ENCODE measurements at places on chromosomes 16 and 17.
A peak's percentile ranks its signal among the peaks of the same experiment; 100 is the strongest.

DNA sequence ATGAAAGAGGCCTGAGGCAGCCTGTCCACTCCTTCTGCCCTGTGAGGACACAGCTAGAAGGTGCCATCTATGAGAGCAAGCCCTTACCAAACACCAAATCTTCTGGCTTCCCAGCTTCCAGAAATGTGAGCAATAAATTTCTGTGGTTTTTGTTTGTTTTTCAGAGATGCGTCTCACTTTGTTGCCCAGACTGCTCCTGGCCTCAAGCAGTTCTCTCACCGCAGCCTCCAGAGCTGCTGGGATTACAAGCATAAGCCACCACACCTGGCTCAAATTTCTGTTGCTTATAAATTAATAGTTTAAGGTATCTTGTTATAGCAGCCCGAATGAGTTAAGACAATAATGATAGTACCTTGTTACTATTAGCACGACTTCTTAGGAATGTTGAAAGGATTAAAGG, 12.5 kb upstream of the SLC16A11 start:
- DNase-seq, result peak; percentile 13

GRCh38 chr17:72945473-72945872, 147.0 kb downstream of the SLC39A11 start:
- no peak for DNase-seq

DNA sequence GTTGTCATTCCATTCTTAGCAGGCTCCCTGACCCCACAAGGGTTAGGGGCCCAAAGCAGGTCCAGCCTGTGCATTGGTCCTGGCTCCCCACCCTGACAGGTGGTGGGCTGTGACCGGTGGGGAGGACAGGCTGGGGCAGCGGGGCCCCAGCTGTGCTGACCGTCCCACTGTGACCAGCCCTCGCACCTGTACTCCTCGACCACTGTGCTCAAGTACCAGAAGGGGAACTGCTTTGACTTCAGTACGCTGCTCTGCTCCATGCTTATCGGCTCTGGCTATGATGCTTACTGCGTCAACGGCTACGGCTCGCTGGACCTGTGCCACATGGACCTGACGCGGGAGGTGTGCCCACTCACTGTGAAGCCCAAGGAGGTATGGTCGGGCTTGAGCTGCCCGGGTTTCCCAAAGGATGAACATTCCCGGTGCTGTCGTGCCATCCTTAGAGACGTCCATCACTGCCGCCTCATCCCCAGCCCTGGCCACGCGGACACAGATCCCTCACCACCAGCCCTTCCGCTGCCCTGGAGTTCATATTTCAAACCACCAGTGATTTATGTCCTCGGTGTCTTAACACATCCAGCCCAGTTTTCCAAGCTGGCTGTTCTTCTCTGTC, 7.3 kb downstream of the DRC7 start:
- no peak for DNase-seq

GRCh38 chr17:58121925-58122324, 26.3 kb upstream of the OR4D1 start:
- peak; percentile 9 for DNase-seq

GRCh38 chr17:38435795-38436194, 7.5 kb downstream of the ARHGAP23 start:
- no peak for DNase-seq

GRCh38 chr16:19837331-19837980, 47.2 kb downstream of the GPRC5B start:
- DNase-seq, result no peak

DNA sequence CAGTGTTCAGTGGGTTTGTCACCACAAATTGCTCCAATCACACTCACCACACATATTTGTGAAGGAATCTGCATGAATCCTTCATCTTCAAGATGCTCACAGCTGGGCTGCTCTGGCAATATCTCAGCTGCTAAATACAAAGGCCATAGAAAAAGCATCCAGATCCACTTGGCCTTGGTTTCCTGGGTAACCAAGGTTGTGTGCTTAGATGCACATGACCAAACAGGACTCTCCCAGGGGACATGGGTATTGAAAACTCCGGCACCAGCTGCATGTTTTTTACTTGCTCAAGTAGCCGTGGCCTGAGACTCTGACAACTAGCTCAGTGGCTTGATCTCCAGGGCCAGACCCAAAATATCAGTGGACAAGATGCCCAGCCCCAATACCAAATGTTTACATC, 131.3 kb downstream of the CBLN1 start:
- DNase-seq, result no peak

- no peak for DNase-seq
These were observed 12.7 kb upstream of the FOXF1 start for GRCh38 chr16:86497551-86498021.

GRCh38 chr16:31360251-31360650, 5.3 kb downstream of the ITGAX start:
- no peak for DNase-seq

- DNase-seq, result peak; percentile 52
These were observed 5.3 kb upstream of the TMEM204 start for GRCh38 chr16:1527836-1528811.

GRCh38 chr17:19533718-19534561, at the start of gene SLC47A1:
Gene SLC47A1, plus strand, starts transcription at chr17:19533854. Its CDS starts 86 bp downstream, at chr17:19533940.
- DNase-seq, result peak; percentile 37

DNA sequence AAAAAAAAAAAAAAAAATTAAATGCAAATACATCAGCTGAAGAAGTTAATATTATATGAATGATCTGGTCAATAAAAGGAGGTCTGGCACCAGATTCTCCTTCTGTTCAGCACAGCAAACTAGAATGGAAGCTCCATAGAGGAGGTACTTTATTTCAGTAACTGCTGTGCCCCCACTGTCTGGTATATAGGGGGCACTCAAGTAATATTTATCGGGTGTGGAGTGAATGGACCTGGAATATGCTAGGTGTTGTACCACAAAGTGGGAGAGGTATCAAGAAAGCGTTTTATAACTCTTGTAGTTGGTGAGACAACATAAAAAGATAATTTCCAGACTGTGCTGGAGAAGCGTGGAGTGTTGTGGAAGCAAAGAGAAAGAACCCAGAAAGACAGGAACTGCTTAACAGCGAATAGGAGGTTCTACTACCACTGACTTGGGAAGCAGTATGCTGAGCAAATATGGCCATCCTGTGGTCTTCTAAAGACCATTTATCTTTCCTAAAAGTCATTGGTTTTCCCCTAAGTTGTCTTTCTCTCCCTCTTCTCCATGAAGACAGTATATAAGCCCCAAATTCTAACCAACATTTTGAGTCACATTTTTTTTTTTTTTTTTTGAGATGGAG, 12.2 kb upstream of the PRKCA start:
- DNase-seq, result no peak

GRCh38 chr16:86584726-86585721, 6.7 kb downstream of the FOXL1 start:
- DNase-seq, result peak; percentile 94

GRCh38 chr16:88957887-88958577, 19.0 kb downstream of the CBFA2T3 start:
- DNase-seq, result no peak

DNA sequence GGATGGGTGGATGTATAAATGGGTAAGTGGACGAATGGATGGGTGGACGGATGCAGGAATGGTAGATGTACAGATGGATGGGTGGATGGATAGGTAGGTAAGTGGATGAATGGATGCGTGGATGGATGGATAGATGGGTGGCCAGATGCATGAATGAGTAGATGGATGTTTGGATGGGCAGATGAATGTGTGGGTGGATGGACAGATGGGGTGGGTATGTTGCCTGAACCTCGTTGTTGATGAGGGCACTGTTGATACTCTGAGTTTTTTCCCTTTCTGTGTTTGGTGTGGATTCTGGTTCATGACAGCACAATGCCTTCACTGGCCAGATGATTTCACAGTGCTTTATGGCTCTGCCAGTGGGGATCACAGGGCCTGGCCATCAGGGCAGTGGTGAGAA, 208.3 kb downstream of the NPIPB11 start:
- no peak for DNase-seq

- no peak for DNase-seq
These were observed 101.7 kb downstream of the RPTOR start for GRCh38 chr17:80646328-80646727.

DNA sequence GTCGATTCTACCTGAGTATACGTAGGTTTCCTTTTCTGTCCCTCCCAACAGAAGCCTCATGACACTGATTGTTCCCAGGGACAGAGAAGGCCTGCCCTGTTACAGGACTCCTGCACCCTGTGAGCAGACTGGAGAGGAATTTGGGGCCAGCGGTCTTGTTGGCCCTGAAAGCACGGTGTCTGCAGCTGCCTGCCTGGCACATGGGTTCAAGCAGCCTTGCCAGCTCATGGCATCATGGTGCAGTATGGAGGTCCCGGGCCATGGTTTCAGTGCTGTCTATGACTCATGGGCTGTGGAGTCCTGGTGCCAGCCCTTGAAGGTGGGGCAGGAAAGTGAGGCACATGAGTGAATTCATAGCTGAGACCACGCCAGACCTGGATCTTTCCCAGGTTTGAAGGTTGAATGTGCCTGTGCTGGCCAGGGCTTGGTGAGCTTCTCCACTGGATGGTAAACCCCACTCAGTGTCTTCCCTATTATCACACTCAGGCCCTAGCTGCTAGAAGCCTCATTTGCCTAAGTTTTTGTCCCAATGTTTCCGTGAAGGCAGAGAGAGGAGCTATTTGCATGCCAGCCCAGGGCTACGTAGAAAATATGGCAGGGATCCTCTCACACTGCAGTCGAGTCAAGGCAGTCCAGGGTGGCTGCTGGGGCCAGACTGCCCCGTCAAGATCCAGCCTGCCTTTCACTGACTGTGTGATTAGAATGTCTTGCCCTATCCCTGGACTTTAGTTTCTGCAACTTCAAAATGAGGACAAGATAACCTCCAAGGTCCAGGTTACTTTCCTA, 277.2 kb upstream of the CCL2 start:
- DNase-seq, result no peak

DNA sequence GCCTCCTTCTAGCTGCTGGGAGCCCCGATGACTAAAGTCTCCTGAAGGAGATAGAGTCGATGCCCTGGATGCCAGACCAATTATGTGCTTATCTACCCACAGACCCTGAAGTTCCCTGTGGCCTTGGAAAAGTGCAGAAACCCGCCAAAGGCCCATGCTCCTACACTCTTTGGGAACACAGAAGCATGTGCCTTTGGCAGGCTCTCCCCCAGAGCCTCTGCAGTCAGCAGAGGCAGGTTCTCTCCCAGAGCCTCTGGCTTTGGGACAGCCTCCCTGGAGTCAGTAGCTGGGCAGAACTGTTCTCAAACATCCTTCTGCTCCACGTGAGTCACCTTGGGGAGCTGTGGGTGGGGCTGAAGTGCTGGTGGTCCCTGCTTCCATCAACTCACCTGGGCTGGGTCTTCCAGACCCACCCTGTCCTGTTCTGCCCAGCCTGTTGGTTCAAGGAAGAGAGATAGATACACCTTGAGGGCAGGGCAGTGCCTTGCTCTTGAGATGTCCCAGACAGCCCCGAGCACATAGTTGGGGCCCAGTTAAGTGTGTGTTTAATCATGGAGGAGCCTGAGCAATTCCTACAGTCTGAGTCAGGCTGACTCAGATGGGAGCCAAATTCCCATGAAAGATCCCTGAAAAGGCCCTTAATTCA, 3.2 kb upstream of the CDK5RAP3 start:
- peak; percentile 92 for DNase-seq

DNA sequence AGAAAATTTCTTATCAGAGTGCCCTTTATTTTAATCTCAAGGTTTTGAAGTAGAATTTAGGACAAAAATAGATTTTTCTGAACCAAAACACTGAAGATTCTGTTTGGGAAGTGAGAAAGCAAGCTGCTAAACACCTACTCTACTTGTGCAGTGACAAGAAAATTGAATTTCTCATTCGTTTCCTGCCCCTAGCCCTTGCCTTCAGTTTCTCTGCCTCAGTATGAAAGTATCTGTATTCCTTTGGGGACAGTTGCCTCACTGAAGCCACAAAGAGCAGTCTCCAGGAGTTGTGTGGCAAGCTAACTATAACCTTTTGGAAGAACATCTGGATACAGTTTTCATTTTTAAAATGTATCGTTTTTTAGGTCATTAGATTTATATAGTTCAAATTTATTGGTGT, 19.7 kb downstream of the MOSMO start:
- DNase-seq, result peak; percentile 26

GRCh38 chr17:45930420-45930951, 36.1 kb downstream of the MAPT start:
- DNase-seq, result no peak

DNA sequence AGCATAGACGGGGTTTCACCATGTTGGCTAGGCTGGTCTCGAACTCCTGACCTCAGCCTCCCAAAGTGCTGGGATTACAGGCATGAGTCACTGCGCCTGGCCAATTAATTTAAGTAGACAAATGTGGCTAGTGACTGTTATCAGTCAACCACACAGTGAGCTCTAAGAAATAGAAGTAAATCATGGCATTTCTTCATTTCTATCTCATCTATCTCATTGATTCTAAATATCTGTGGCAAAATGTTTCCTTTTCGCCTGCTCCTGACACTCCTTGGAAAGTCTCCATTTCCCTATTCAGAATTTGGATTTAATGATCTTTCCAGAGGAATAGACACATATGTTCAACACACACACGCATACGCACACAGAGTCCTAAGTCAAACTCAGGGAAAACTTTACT, 81.3 kb downstream of the HIC1 start:
- DNase-seq, result no peak

DNA sequence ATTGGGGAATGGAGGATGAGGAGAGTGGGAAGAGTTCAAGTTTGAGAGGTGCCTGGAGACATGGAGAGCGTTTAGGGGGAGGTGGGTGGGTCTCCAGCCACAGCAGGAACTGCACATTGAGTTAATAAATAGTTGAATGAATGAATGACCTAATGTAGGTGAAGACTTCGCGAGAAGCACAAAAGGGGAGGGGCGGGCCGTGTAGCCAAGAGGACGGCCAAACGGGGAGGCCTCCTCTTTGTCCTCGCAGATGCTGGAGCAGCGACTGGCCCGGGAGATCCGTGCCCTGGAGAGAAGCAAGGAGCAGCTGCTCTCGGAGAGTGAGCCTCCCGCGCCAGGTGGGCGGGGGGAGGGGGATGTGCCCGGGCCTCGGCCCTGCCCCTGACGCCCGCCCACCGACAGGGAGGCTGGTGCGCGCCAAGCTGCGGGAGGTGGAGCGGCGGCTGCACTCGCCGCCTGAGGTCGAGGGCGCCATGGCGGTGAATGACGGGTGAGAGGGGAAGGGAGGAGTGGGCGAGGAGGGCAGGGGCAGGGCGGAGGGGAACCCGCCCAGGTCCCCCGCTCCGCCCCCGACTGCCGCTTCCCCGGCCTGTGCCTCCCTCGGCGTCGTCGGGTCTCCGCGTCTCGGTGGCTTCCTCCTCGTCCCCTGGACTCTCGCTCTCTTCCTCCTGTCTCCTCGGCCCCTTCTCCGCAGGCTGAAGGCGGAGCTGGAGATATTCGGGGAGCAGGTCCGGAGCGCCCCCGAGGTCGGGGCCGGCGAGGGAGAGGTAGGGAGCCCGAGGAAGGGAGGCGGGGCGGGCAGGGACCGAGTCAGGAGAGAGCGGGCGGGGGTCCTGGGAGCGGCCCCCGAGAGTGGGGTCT, 12.9 kb downstream of the SYCE1L start:
- DNase-seq, result peak; percentile 20

GRCh38 chr17:2022647-2023240, 2.4 kb downstream of the RTN4RL1 start:
- DNase-seq, result no peak

DNA sequence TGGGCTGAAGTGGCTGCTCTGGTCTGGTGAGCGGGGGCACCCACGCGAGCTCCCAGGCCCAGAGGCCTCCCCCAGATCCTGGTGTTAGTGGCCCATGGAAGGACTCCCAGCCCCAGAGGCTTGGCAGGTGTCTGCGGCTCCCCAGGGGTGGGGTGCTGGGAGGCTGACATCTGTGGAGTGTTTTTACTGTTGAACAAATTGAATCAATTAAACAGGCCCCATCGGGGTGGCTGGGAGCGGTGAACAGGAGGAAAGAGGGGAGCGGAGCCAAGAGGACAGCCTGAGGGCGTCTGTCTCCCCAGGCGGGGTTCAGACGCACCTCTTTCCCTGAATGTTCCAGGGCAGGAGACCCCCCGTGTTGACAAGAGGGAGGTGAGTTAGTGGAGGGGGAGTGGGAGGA, 29.9 kb downstream of the ACTG1 start:
- no peak for DNase-seq
